Endothelial cell (in vitro differentiated cells): ENCODE measurements at places on chromosomes 1 and 21. TPM values are rescaled to one million over a fixed set of nuclear protein-coding genes. Genes with fewer than 3 reads are reported as not detected.

Gene GBP4
- 75.5 TPM for total RNA-seq

- H3K27me3 ChIP-seq, result no peaks in the 10 kb centered on the region
- no peak for DNase-seq
- no peak overlapping the region for H3K4me3 ChIP-seq
- H3K27ac ChIP-seq, result peak overlapping the region; percentile 33
Measured at GRCh38 chr1:244171241-244171985, 120.3 kb downstream of the ZBTB18 start.

Gene BSND
- not detected for total RNA-seq

GRCh38 chr1:203142684-203143408 lies 15.3 kb downstream of the ADORA1 start:
- no peak overlapping the region for H3K27ac ChIP-seq
- no peak overlapping the region for H3K4me3 ChIP-seq
- peaks cover 22% of the 10 kb centered on the region for H3K36me3 ChIP-seq
- no peak for DNase-seq

DNA sequence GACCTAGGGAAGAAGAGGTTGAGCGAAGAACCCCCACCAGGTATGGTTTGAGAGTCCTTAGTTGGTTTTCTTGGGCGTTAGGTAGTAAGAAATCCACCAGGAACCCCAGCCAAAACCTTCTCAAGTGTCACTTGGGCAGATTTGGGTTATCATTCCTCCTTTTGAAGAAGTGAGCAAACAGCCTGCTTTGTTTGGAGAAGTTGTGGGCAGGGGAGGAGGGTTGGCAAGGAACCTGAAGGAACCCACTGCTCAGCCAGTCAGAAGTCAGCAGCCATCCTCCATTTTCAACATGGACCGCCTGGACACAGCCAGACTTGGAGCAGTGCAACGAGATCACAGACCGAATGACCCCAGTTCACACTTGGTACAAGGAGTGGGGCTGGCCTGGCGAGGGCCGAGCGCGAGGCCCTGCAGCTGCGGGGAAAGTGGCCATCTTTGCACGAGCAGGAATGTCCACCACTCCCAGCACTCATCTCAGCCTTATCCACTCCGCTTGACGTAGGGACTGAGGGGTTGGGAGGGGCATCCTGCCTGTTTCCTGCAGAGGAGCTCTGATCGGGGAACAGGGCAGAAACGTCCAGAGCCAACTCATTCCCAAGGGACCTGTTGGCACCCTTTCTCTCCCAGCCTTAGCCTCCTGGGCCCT lies 7.2 kb downstream of the ADPRS start:
- H3K27me3 ChIP-seq, result peaks cover 10% of the 10 kb centered on the region
- H3K4me3 ChIP-seq, result no peak overlapping the region
- H3K4me1 ChIP-seq, result no peaks in the 10 kb centered on the region
- no peak overlapping the region for H3K27ac ChIP-seq
- H3K36me3 ChIP-seq, result peaks cover 5% of the 10 kb centered on the region

DNA sequence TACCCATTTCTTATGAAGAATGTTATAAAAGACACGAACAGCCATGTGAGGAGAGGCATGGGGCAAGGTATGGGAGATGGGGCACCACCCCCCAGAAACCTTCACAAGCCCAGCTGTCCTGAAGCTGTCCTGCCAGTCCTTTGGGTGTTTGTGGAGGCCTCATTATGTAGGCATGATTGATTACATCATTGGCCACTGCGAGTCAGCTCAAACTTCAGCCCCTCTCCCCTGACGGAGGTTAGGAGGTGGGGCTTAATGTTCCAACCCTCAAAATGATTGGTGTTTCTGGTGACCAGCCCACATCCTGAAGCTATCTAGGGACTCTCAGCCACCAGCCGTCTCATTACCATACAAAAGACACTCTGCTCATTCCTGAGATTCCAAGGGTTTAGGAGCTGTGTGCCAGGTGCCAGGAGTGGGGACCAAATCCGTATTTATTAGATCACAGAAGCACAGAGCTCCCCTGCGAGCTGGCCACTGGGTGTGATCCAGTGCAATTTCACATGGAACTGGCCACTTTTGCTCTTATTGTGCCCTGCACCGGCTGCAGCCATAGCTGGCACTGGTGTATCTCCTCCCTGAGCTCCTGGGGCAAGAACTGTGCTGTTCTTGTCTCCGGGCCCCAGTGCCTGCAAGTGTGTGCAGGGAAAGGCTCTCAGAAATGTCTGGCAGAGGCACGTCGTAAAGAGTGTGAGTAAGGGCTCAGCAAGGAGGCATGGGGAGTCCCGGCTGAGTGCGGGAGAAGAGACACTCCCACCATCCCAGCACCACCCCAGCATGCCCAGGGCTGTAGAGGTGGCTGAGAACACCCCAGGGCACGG lies 10.5 kb downstream of the KIAA1614 start:
- H3K36me3 ChIP-seq, result no peaks in the 10 kb centered on the region
- peaks cover 25% of the 10 kb centered on the region for H3K4me1 ChIP-seq
- no peak for DNase-seq
- H3K27me3 ChIP-seq, result peaks cover 15% of the 10 kb centered on the region
- H3K27ac ChIP-seq, result no peak overlapping the region
- H3K4me3 ChIP-seq, result no peak overlapping the region

DNA sequence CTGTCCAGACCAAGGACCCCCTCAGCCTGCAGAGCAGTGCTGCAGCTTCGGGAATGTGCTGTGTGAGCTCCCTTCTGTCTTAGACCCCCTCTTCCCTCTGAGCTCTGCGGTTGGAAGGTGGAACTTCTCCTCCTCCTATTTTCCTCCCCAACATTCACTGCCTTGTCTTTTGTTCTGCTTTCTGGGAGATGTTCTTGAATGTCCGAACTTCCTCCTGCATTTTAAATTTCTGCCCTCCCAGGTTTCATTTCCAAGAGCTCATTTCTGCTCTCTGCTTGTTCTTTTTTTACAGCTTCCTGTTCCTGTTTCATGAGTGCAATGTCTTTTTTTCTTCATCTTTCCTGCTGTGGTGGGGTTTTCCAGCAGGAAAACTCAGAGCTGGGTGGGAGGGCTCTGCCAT lies 29.3 kb downstream of the RRP1 start:
- H3K4me3 ChIP-seq, result peak overlapping the region; percentile 38
- peaks cover 12% of the 10 kb centered on the region for H3K27me3 ChIP-seq
- DNase-seq, result no peak
- peak overlapping the region; percentile 80 for H3K27ac ChIP-seq

- no peaks in the 10 kb centered on the region for H3K36me3 ChIP-seq
- no peaks in the 10 kb centered on the region for H3K4me1 ChIP-seq
- peaks cover 10% of the 10 kb centered on the region for H3K27me3 ChIP-seq
Measured at GRCh38 chr1:6026095-6026809, 19.4 kb upstream of the KCNAB2 start.

DNA sequence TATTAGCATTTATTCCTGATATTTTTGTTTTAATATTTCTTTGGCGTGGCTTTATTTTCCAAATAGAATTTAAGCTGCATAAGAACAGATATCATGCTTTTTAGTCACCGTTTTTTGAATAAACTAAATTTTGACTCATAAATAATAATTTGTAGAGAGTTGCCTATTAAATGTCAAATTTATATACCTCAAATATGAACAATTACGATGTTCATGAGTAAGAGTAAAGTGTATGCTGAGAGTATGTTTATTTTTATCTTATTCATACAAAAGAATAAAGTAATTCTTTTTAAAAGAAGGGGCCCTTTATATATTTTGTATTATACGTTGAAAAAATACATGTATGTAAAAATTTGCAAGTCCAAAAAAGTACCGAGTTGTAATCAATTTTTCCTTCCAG lies 126.5 kb upstream of the NRIP1 start:
- no peaks in the 10 kb centered on the region for H3K4me1 ChIP-seq
- DNase-seq, result no peak
- no peaks in the 10 kb centered on the region for H3K27me3 ChIP-seq
- no peak overlapping the region for H3K4me3 ChIP-seq
- no peak overlapping the region for H3K27ac ChIP-seq

Gene RHEX
- not detected for total RNA-seq
